Testis (tissue), 5 donors: ENCODE measurements at places on chromosomes 3 and 15. TPM values are rescaled to one million over a fixed set of nuclear protein-coding genes. Genes with fewer than 3 reads are reported as not detected.

GRCh38 chr3:11172096-11172690, 17.9 kb downstream of the HRH1 start:
- H3K4me3 ChIP-seq, result no peak overlapping the region
- DNase-seq, result no peak
- no peaks in the 10 kb centered on the region for H3K36me3 ChIP-seq

- peak; percentile 49 for DNase-seq
- H3K36me3 ChIP-seq, result no peaks in the 10 kb centered on the region
- peak overlapping the region; percentile 76 for H3K4me3 ChIP-seq
- peak overlapping the region; percentile 71 for H3K27ac ChIP-seq
- H3K4me1 ChIP-seq, result peaks cover 8% of the 10 kb centered on the region
These were observed 656 bp downstream of the CD47 start for GRCh38 chr3:108090049-108090700.

DNA sequence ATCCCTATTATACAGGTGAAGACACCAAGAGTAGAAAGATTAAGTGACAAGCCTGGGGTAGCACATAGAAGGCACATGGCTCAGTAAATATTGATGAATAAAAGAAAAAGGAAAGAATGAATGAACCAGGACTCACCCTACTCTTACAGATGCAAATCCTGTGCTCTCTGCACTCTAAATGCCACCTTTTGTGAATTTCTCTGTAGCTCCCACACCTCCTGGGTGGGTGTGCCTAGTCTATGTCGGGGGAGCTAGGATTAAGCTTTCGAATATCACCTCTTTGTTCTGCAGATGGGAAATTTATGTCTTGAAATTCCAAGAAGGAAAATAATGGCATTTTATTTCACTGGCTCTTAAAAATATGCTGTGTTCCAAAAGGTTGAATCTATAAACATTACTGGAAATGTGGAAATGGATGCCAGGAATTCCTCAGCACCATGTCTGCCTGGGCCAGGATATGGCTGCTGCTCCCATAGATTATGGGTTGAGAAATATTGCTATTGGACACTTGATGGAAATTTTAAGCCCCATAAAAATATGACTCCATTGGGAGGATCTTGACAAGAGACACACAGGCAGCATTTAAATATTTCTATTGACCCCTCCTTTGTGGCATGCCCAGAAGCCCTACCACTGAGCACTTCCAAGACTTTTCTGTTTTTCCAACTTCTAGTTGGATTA, 43.3 kb downstream of the CCNB2 start:
- no peaks in the 10 kb centered on the region for H3K36me3 ChIP-seq
- H3K27ac ChIP-seq, result no peak overlapping the region
- H3K4me3 ChIP-seq, result no peak overlapping the region
- no peaks in the 10 kb centered on the region for H3K4me1 ChIP-seq
- H3K27me3 ChIP-seq, result no peaks in the 10 kb centered on the region

DNA sequence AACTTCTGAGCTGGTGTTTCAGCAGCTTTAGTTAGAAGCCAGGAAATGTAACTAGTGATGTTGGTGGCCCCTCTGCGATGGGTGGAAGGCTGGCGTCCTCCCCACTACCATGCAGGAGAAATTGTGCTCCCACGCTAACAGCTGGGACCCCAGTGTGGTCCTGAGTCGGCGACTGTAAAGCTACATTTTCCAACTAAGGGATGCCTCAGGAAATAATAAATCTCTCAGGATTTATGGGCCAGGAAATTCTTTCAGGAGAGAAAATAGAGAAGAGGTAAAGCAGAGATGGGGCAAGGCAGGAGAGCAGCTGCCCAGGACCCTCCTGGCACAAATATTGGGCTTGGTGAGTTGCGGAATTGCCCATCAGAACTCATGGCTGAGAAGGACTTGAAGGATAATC, 186.9 kb downstream of the OPA1 start:
- no peak for DNase-seq
- H3K36me3 ChIP-seq, result no peaks in the 10 kb centered on the region
- H3K4me3 ChIP-seq, result no peak overlapping the region
- no peaks in the 10 kb centered on the region for H3K27me3 ChIP-seq

GRCh38 chr15:34709866-34710265, 44.9 kb downstream of the GJD2 start:
- no peak overlapping the region for H3K4me3 ChIP-seq
- H3K27me3 ChIP-seq, result no peaks in the 10 kb centered on the region
- DNase-seq, result no peak
- H3K36me3 ChIP-seq, result no peaks in the 10 kb centered on the region

- no peak overlapping the region for H3K27ac ChIP-seq
- no peaks in the 10 kb centered on the region for H3K27me3 ChIP-seq
- H3K4me1 ChIP-seq, result peaks cover 21% of the 10 kb centered on the region
- no peaks in the 10 kb centered on the region for H3K36me3 ChIP-seq
- H3K4me3 ChIP-seq, result no peak overlapping the region
- no peak for DNase-seq
These were observed 23.1 kb downstream of the ZBTB38 start for GRCh38 chr3:141391298-141391990.

DNA sequence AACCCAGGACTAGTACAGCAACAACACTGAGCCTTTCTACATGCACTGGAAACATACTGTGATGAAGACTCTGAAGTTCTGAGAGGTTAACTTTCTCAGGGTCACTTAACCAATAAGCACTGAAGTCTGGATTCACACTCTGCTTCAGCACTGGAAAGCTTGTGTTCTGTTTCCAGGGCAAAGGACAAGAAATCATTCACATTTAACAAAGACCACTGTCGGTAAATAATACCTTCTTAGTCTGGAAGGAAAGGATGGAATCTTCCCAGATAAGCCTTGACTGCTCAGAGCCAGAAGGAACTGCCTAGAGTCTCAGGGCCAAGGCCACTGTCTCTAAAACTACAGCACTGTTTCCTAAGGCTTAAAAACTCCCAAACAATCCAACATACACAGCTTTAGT, 4.3 kb upstream of the GLYCTK start:
- DNase-seq, result peak; percentile 55
- no peaks in the 10 kb centered on the region for H3K36me3 ChIP-seq
- H3K4me3 ChIP-seq, result no peak overlapping the region
- H3K27ac ChIP-seq, result peak overlapping the region; percentile 64

DNA sequence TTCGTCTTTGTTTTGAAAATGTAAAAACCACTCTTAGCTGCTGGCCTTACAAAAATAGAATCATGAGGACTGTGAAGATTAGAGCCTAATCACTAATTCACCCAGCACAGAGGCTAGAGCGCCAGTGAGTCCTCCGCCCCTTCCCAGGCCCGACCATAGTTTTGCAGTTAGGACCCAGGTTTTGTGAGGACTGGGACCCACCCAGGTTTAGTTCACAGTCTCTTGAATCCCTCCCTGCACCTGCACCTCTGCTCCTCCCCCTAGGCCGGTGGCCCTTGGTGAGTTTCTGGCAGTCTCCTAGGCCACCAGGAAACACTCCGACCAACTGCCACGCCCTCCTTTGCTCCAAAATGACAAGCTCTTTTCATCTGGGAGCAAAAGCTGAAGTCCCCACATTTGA, 136.0 kb upstream of the CCDC54 start:
- peak overlapping the region; percentile 87 for H3K4me3 ChIP-seq
- H3K27ac ChIP-seq, result peak overlapping the region; percentile 60

DNA sequence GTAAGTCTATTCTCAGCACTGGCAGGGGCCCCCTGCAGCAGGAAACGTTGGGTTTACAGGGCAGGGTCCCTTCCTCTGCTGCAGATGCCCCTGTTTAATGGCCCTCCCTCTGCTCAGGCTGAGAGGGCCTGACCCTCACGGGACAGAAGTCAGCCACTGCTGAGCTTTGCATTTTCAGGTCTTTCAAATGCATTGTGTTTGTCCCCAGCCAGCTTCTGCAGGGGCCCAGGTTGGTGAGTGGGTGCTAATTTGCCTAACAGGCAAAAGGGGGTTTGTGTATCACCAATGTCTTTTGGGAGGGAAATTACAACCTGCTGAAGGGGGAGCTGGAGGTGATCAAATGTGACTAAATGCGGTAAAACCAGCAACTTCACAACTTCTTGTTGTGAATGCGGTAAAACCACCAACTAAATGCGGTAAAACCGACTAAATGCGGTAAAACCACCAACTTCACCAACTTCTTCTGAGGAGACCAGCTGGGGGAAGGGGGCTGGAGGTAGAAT, 44.8 kb upstream of the UBE2E1 start:
- peaks cover 10% of the 10 kb centered on the region for H3K4me1 ChIP-seq
- DNase-seq, result no peak
- H3K27me3 ChIP-seq, result no peaks in the 10 kb centered on the region
- H3K4me3 ChIP-seq, result no peak overlapping the region

- H3K4me3 ChIP-seq, result no peak overlapping the region
- no peaks in the 10 kb centered on the region for H3K4me1 ChIP-seq
- no peak overlapping the region for H3K27ac ChIP-seq
These were observed 152.7 kb downstream of the CD47 start for GRCh38 chr3:107938143-107938542.

GRCh38 chr3:109071350-109072142, 46.4 kb downstream of the MORC1 start:
- no peaks in the 10 kb centered on the region for H3K27me3 ChIP-seq
- H3K4me1 ChIP-seq, result no peaks in the 10 kb centered on the region
- DNase-seq, result no peak
- H3K27ac ChIP-seq, result no peak overlapping the region
- H3K4me3 ChIP-seq, result no peak overlapping the region

DNA sequence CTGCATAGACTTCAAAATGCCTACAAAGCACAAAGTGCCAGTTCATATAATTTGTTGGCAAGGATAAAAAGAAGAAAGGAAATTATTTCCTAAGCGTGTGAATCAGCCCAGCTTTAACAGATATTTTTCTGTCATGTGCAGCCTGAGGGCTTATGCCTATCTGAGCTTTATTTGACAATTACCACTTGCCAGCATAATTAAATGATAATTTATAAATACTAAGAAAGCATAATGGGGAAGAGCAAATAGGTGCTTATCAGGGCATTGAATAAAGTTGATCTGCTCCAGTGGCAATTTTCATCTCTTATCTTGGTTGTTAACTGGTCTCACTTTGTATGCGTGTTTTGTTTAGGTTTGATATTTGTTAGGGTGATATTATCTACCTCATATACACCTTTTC, 313.4 kb upstream of the DNAJC19 start:
- H3K36me3 ChIP-seq, result no peaks in the 10 kb centered on the region
- H3K27ac ChIP-seq, result no peak overlapping the region
- H3K27me3 ChIP-seq, result no peaks in the 10 kb centered on the region

GRCh38 chr3:187024536-187025226, 94.4 kb downstream of the ST6GAL1 start:
- H3K4me3 ChIP-seq, result no peak overlapping the region
- H3K27me3 ChIP-seq, result no peaks in the 10 kb centered on the region
- H3K27ac ChIP-seq, result no peak overlapping the region
- H3K36me3 ChIP-seq, result no peaks in the 10 kb centered on the region
- DNase-seq, result no peak

GRCh38 chr3:16788440-16789056, 96.2 kb upstream of the PLCL2 start:
- no peak overlapping the region for H3K27ac ChIP-seq
- H3K4me1 ChIP-seq, result peaks cover 3% of the 10 kb centered on the region
- H3K36me3 ChIP-seq, result no peaks in the 10 kb centered on the region
- no peak overlapping the region for H3K4me3 ChIP-seq
- DNase-seq, result no peak

DNA sequence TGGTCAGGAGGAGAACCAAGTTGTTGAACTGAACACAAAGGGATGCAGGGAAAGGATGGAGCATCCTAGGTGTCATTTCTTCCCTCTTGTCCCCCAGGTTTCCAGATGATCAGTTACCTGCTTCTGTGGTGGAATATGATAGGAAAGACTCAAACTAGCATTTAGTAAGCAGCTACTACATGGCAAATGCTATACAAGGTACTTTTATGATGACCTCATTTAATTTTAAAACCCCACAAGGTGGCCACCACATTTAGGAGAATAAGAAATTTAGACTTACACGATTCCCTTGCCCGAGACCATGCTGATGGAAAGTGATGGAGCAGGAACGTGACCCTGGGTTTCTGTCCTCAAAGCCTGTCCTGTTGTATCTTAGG, 40.9 kb downstream of the CCR4 start:
- H3K4me1 ChIP-seq, result no peaks in the 10 kb centered on the region
- no peak overlapping the region for H3K27ac ChIP-seq
- H3K27me3 ChIP-seq, result no peaks in the 10 kb centered on the region
- H3K36me3 ChIP-seq, result no peaks in the 10 kb centered on the region
- no peak overlapping the region for H3K4me3 ChIP-seq
- DNase-seq, result no peak

DNA sequence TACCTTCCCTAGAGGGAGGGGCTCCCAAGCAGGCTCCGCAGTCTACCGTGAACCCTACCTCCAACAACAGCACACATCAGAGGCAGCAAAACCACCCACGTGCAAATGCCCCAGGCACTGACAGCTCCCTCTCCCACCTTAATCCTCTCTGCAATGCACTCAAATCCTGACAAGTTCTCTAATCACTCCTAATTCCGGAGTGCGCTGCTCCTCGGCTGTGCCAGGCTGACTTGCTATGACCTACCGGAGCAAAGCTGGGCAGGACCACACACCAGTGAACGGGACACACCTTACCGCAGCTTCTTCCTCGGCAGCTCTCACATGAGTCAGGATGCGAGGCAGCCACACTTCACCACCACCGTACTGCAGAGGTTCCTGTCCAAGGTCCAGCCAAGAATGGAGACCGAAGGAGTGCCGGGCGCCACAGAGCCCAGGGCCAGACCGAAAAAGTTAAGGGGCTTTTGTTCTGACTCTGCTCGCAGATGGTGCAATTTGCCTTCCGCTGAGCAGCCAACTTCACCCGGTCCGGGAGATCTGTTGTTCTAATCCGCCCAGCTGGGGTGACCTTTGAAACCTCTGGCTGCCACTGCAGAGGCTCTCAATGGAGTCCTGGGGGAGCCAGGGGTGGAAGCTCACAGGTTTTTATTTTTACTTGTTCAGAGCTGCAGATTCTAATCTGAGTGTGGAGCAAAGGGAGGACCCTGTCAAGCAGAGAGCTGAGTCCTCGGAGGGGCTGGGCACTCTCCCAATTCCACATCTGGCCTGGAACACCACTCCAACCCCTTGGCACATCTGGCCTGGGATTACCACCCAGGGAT, 84.4 kb downstream of the MYLK start:
- H3K4me3 ChIP-seq, result no peak overlapping the region
- no peaks in the 10 kb centered on the region for H3K27me3 ChIP-seq
- no peaks in the 10 kb centered on the region for H3K36me3 ChIP-seq
- no peak for DNase-seq
- H3K27ac ChIP-seq, result no peak overlapping the region
- H3K4me1 ChIP-seq, result peaks cover 4% of the 10 kb centered on the region

GRCh38 chr3:24440760-24441464, 53.7 kb downstream of the THRB start:
- no peak overlapping the region for H3K27ac ChIP-seq
- H3K4me3 ChIP-seq, result no peak overlapping the region
- H3K36me3 ChIP-seq, result no peaks in the 10 kb centered on the region
- H3K27me3 ChIP-seq, result no peaks in the 10 kb centered on the region
- DNase-seq, result no peak

- H3K4me3 ChIP-seq, result peak overlapping the region; percentile 76
- no peaks in the 10 kb centered on the region for H3K36me3 ChIP-seq
- H3K27me3 ChIP-seq, result no peaks in the 10 kb centered on the region
- H3K4me1 ChIP-seq, result peaks cover 5% of the 10 kb centered on the region
- peak overlapping the region; percentile 75 for H3K27ac ChIP-seq
- DNase-seq, result peak; percentile 50
These were observed 866 bp downstream of the TNIK start for GRCh38 chr3:171459137-171459941.

GRCh38 chr15:81043935-81044575, 43.3 kb downstream of the TLNRD1 start:
- no peak overlapping the region for H3K4me3 ChIP-seq
- H3K4me1 ChIP-seq, result no peaks in the 10 kb centered on the region
- H3K27me3 ChIP-seq, result no peaks in the 10 kb centered on the region
- no peaks in the 10 kb centered on the region for H3K36me3 ChIP-seq
- DNase-seq, result no peak

The PIF1 gene
- 6.9 TPM for total RNA-seq

The CCR5 gene
- total RNA-seq, result 0.56 TPM

The EPB42 gene
- total RNA-seq, result 6.8 TPM

The CCR2 gene
- total RNA-seq, result not detected

The COL6A5 gene
- total RNA-seq, result 2.0 TPM

The ANKUB1 gene
- 0.56 TPM for total RNA-seq

The GOLGA6L7 gene
- 4.3 TPM for total RNA-seq

The TEX55 gene
- 158 TPM for total RNA-seq
